ENCODE measurements at places on chromosomes 3 and 15.

DNA sequence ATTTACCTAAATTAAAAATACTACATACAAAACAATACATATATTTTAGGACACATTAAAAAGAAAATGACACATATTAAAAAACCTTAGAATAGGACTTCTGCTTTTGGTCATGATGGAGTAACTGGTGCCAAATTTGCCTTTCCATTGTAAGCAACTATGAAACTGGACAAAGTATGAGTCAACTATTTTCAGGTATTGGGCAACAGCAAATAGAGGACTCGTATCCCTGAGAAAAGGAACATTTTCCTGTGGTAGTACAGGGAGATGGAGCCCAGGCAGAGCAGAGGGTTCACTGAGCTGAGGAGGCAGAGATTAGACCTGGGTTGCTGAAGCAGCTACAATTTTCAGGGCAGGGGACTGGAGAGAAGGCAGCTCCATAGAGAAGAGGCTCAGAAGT is 14.7 kb downstream of the CCR1 start:
- no peak for DNase-seq

- DNase-seq = no peak
Measured at GRCh38 chr3:128940252-128940651, 53.6 kb downstream of the CFAP92 start.

GRCh38 chr15:93068581-93069199 is 20.3 kb downstream of the RGMA start:
- DNase-seq = no peak

GRCh38 chr3:12266038-12266437 is 22.8 kb upstream of the PPARG start:
- no peak for DNase-seq

DNA sequence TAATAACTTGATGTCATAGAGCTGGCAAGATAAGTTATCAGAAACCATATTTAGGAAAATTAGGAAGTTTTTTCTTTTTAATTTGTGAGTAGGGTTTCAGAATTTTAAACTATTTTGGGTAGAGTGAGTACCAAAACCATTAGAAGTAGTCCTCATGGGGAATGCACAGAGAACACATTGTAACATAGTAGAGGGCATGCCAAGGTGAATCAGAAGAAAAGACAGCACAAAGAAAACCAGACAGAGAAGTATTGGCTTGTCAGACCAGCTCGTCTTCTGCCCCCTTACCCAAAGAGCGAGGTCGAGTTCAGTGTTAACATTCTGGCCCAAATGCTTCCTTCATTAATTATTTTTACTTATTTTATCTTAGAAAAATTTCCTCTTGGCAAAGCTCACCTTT is 121.3 kb upstream of the SAMMSON start:
- DNase-seq = no peak

- DNase-seq = no peak
Measured at GRCh38 chr3:9428411-9428810, 31.0 kb downstream of the SETD5 start.

DNA sequence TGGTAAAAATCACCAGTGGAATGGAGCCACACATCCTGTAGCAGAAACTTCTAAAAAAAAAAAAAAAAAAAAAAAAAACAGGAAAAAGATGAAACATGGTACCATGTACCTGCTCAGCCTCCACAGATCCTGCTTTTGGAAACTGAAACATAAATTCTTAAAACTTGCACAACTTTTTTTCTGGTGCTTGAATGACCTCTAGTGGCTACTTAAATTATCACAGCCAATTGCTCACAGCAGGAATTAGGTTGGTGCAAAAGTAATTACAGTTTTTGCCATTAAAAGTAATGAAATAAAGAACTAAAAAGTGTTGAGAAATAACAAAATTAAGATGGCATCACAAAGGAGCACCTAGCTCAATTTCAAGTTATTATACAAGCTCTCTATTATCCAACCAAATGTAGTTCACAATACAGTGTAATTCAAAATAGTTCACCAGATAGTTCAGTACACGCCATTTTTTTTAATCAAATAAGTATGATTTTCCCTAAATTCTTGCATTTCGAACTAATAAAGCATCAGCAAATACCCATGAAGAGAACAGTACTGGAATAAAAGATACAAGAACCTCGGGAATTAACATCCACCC is 80.6 kb downstream of the ULK4 start:
- peak; percentile 15 for DNase-seq

GRCh38 chr15:50562735-50563640 is 16.5 kb upstream of the USP50 start:
- DNase-seq = no peak

DNA sequence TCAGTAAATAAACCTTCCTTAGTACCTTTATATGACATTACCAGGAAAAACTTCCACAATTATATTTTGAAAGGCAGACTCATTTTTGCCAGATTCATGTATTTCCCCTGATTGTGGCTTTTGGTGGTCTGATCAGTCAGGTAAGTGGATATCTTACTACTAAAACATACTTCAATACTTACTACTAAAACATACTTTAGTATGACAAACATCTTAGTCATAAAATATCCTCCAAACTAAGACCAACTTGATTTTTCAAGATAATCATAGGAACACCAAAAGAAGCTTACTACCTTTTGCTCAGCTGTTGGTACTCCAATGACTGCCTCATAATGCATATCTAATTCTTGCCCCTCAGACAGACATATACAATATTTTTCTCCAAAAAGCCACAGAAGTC is 9.3 kb downstream of the TJP1 start:
- no peak for DNase-seq

GRCh38 chr3:23079976-23080375 is 123.2 kb upstream of the UBE2E2 start:
- peak; percentile 42 for DNase-seq

- no peak for DNase-seq
Measured at GRCh38 chr3:150875548-150875947, 29.7 kb downstream of the MINDY4B start.

DNA sequence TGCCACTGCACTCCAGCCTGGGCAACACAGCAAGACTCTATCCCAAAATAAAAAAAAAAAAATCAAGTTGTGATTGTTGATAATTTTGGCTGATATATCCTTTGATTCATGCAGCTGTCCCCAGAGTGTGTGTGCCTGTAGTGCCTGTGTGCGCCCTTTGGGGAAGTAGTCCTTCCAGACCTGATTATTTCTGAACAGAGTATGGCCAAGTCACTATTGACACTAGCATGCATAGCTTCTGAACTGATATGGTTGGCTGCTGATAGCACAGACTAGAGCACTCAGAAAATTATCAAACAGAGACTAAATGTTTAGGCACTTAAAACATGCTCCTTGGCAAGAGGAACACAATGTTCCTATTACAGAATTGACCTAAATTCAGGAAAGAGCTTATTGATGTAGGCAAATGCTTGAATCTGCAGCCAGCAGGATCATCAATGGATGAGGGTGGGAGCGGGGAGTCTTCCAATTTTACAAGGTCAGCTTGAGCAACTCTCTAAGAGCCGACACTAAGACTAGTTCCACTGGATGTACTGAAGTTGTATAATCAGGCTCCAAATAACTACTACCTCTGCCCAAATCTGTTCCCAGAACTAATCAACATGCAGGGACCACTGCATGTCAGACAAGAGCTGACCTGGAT is 17.7 kb upstream of the PTPN9 start:
- DNase-seq = no peak

DNA sequence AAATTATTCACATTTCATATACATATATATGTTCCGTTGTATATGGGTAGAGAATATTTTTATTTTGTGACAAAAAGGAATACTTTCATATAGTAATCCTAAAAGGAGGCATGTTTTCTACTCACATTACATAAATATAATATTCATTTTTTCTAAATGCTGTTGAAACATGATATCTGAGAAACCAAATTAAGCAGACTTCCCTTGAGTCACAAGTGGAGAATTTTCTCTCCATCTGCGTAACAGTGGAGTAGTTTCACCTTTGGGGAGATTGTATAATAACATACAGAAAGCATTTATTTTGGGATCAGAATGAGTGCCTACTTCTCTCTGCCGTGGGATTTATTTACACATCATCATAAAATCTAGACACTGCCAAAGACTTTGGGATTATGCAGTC is 849.8 kb downstream of the NSUN3 start:
- DNase-seq = no peak

GRCh38 chr3:197035577-197035976 is 6.0 kb upstream of the MELTF start:
- DNase-seq = no peak

- DNase-seq = no peak
Measured at GRCh38 chr3:143559296-143559695, 289.0 kb downstream of the SLC9A9 start.

GRCh38 chr3:5079761-5080160 is 42.3 kb upstream of the ARL8B start:
- no peak for DNase-seq

GRCh38 chr3:129312671-129313414 is 34.2 kb downstream of the HMCES start:
- no peak for DNase-seq

- no peak for DNase-seq
Measured at GRCh38 chr15:65920121-65920520, 50.8 kb downstream of the RAB11A start.

DNA sequence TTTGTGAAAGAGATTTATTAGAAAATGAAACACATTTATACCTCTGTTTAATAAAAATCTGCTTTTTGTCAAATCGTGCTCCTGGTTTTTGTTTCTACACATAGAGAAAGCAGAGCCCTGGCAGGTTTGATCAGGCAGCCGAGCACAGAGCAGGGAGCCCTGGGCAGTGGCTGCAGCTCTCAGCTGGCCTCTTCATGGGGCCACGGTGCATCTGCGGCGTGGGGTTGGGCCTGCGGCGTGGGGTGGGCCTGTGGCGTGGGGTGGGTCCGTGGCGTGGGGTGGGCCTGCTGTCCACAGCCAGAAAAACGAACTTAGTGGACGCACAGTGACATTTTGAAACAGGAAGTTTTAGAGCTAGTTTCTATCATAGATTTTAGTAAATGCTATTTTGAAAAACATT is 10.6 kb downstream of the GOLGA6L2 start:
- DNase-seq = no peak

GRCh38 chr3:13470894-13471574 is 9.1 kb upstream of the HDAC11 start:
- no peak for DNase-seq

DNA sequence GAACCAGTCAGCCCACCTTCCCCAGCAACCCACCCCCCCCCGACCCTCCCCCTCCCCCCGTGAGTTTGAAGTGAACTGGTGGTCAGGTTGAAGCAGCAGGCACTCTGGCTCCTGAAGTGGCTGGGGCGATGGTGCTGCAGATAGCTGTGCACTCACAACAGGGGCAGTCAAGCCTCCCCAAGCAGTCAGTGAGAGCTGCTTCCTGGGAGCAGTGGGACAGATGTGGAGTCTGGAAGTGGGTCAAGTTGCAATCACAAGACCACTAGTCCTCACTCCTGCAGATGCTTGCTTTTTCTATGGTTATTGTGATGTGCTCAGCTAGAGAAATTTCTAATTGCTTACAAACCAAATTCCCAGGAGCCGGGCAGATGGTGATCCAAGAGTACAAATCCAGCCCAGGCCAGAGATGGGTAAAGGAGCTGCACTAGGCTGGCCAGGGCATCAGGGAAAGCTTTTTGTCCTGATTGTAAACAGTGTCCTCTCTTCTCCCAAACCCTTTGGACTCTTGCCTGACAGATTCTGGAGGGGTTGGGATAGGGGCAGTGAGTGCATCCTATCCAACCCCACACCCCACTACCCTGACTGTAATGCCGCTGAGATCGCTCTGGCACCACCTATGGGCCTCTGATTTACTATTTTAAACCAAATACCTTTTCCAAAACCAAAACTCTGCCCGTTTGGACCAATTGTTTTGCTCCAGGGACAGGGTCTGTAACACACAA is 9.8 kb upstream of the CLPX start:
- no peak for DNase-seq

DNA sequence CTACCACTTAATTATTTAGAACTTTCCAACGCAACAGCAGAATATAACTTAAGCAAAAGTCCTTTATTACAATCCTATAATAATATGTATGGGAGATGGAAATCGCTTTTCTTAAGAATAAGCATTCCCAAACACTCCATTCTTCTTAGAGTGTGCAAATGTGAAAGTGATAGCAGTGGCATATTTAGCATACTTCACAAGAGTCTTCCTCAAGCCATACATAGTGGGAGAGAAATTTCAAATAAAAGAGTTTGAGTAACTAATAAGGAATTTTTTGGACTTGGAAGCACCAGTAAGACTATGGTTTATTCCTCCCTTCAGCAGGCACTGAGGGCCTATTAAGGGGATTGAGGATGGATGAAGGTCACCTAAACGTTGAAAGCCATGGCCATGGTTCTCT is 22.1 kb upstream of the BNC1 start:
- no peak for DNase-seq

GRCh38 chr15:25568751-25569150 is 129.9 kb upstream of the UBE3A start:
- DNase-seq = no peak

- no peak for DNase-seq
Measured at GRCh38 chr3:81199587-81199986, 561.9 kb downstream of the GBE1 start.

GRCh38 chr15:63491979-63492378 is 12.4 kb upstream of the USP3 start:
- no peak for DNase-seq

- no peak for DNase-seq
Measured at GRCh38 chr3:69368129-69368741, 17.7 kb downstream of the FRMD4B start.

- DNase-seq = no peak
Measured at GRCh38 chr3:100354850-100355249, 20.3 kb downstream of the NIT2 start.

DNA sequence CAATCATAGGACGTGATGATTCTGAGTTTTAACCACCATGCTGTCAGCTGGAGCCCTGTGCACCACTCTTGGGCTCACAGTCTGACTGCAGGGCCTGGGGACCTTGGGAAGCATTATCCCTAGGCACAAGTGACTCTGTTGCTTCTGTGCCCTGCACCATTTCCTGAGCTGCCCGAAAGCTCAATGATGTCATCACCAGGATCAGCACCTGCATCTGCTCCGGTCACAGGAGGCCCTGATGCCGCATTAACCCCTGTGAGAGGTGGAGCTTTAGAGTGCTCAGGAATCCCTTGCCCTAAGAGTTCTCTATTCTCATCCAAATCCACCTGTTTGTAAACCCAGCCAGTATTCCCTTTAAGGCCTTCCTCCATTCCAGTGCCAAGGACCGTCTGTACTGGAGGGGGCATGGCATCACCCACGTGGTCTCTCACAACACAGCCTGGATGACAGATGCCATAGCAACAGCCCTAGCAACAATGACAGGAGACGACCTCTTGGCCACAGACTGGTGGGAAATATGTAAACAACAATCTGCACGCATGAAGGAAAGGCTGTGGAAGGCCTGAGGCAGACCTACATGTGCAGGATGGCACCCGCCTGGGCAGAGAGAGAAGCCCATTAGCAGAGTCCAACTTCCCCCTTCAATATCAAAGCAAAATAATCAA is 37.9 kb downstream of the NTRK3 start:
- no peak for DNase-seq

GRCh38 chr15:78175330-78175729 is 26.2 kb downstream of the IDH3A start:
- DNase-seq = no peak

- no peak for DNase-seq
Measured at GRCh38 chr15:100034191-100034590, 301.0 kb upstream of the LYSMD4 start.

- DNase-seq = no peak
Measured at GRCh38 chr3:181698263-181698954, 13.3 kb upstream of the SOX2 start.
